ENCODE measurements at places on chromosomes 2 and 18.

DNA sequence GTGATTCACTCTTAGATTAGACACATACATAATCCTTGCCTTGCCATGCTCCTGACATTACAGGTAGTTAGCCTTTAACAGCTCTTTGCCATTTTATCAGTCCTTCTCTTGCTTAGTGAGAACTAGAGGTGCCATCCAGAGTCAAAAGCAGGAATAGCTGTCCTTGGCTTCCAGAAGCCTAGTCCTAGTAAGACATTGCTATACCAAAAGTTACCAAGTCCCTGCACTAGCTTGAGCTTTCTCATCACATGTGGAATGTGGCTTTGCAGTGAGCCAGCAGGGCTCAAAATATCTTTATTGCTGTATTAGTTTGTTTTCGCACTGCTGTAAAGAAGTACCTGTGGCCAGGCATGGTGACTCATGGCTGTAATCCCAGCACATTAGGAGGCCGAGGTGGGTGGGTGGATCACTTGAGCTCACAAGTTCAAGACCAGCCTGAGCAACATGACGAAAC lies 104.7 kb upstream of the NOSTRIN start:
- DNase-seq = no peak

DNA sequence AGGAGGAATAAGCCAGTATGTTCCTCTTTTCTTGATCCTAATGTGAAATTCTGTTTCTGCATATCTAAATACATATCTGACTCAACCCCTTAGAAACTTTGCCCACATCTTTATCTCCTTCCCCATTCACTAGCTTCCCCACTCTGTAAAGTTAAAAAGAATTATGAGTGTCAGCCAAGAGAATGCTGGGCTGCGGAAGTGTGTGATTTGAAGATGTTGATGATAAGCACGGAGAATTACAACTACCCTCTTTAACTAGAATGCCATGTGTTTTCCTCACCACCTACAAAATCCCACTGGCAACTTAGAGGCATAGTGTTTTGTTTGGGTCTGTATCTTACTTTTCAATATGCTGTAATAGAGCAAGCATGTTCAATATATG lies 490.4 kb upstream of the FANCL start:
- DNase-seq = no peak

DNA sequence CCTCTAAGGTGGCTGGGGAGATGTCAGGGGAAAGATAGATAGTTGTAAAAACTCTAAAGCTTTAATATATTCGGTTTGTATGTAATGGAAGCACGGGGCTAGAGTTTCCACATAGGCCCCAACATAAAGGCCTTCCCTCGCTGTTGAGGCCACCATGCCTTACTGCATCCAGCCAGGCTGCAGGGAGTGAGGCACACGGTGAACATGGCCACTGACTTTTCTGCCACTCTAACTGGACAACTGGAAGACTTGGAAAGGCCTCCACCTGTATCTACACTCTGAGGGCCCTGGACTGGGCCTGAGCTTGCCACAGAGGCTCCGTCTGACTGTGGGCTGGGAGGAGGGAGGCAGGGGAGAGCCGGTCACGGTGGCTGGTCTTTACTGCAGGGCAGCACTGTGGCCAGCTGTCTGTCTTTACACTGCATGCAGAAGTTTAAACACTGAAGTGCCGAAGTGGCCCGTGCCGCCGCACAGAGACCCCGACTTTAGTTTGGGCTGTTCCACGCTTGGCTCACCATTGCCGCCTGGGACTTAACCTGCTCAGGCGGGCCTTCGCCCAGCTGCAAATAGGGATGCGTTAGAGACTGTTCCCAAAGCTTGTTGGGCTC lies 66.7 kb downstream of the EMILIN2 start:
- no peak for DNase-seq

- no peak for DNase-seq
Measured at GRCh38 chr2:8006181-8006580, 675.7 kb upstream of the ID2 start.

- DNase-seq = no peak
Measured at GRCh38 chr18:69257861-69258458, 142.7 kb upstream of the DOK6 start.

DNA sequence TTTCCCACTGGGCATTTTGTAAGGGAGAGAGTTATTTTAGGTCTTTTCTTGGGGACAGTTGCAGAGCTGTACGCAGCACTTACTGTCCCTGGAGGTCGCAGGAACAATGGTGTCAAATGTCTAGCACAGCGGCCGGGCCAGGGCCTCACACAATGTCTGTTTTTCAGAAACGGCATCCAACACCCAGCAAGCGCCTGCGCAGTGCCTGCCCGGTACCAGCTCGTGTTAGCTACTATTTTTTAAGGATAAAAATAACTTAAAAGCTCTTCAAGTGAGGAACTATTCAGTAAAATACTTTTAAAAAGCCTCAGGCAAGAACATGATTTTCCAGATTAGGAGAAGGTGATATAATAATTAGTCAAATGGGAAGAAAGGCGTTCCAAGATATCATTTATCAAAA lies 90.0 kb downstream of the MBP start:
- no peak for DNase-seq

DNA sequence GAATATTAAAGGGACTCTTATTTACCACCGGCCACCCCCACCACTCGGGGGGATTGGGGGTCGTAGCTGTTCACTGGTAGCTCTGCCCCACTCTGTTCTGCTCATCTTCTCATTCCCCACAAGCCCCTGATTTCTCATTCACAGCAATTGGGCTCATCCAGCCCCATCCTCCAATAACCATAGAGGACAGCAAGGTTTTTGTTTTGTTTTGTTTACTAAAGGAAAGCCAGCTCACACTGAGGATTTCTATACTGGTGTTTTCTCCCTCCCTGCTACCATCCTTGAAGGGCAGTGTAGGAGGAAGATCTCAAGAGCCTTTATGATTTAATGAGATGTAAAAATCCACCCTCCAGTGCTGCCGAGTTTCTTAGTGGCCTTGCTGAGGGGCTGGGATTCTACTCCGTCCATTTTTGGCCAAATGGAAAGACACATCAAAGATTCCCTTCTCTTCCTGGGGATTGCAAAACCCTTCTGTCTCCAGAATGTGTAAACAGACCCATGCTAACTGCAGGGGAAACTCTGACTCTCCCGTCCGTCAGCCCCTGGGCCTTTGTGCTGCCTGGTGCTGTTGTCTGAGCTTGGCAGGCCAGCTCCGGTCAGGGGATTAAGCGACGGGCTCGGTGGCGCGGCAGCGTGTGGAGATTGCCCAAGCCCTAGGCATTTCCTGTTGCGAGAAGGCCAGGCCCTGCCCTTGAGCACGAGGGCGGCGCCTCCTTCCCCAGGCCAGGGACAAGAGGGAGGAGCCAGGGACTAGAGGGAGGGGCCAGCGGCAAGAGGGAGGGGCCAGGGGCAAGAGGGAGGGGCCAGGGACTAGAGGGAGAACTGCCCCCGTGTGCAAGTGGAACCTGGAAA lies 165.0 kb downstream of the ANTXR1 start:
- DNase-seq = peak; percentile 26

- DNase-seq = no peak
Measured at GRCh38 chr2:67216103-67216502, 181.0 kb upstream of the ETAA1 start.

- no peak for DNase-seq
Measured at GRCh38 chr18:58258692-58259342, 214.8 kb downstream of the NEDD4L start.

DNA sequence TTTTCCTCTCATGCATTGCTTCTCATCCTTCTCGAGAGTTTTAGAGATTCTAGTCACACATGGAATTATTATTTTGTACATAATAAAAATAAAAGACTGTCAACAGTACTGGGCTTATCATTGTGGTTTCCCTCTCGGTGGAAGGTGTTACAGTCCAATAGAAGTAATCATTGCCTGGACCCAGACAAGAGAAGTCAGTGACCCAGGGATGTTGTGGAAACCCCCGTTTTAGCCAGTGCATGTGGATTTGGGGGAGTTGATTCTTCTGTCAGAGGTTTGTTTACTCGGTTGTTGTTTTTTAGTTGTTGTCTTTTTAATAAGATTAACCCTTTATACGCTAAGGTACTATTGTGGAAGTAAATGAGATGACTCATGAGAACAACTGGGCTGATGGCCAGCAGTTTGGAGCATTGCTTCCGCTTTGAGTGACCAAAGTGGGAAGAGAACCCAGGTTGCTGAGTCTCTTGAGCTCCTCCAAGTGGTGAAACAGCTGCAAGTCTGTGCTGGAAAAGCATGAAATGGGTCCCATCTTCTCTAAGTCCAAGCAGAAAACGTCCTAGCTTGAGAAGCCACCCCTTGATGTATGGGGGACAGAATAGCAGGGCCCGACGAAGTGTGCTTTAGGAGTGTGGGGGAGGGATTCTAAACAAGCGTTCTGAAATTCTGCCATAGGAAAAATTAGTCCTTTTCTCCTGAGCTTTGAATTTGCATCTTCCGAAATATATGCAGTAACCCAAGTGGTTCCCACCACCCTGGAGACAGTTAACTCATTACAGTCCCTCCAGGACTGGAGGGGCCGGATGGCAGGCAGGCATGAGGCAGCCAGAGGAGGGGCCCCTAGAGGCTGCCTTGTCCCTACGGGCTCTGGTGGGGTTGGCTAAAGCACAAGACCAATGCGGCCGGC lies 61.8 kb upstream of the GPR45 start:
- peak; percentile 15 for DNase-seq

GRCh38 chr2:210315015-210315788 lies at the start of gene MYL1:
TSS of gene MYL1 (minus strand) at chr2:210315174. CDS start at chr2:210315042, 132 bp downstream.
- DNase-seq = no peak

DNA sequence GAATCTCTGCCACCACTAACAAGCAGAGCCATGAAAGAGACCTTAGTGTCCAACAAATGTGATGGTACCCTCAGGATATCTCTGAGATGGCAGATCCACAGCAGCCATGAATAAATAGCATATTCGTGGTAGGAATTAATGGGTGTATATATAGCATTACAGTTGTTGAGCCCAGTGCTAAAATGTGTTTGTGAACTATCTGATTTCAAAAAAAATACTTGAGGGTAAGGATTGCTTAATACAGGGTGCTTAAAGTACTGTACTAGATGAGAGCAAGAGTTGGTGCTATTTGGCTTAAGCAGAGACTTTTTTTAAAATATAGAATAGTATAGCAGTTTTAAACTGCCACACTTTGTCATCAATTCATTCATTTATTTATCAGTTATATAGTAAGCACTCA lies 101.5 kb upstream of the GALNT5 start:
- DNase-seq = no peak

DNA sequence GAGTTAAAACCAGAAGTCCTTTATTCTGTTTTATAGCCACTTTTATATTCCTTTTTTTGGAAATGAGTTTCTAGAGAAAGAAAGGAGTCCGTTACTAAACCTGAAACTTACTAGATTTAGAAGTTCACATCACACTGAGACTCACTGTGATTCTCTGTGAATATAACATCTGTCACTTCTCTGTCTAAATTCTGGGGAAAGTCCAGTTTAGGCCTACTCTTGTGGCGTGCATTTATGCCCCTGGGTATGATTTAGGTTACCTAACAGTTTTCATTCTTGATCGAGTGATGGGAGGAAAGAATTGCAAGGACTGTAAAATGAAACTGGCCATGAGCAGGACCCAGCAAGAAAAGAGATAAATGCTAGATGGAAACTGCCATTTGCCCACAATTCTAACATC lies 449.6 kb downstream of the SPAG16 start:
- no peak for DNase-seq

DNA sequence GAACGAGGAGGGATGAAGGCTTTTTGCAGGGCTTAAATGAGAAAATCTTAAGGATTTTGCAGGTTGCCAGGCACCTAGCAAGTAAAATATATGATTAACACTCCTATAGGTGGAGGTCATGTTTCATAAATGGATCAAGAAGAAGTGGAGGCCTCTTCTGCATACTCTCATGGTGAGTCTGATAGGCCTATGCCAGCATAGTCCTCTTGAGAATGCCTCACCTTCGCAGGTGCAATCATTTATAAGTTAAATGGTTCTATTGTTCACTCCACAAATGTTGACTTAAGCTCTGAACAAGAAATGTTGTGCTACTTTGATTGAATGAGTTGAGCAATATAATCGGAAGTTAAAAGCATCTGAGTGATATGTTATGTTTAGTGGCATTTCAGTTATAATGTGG lies 12.1 kb downstream of the LRRTM1 start:
- no peak for DNase-seq

GRCh38 chr2:207478572-207478971 lies 51.2 kb upstream of the CREB1 start:
- DNase-seq = no peak

DNA sequence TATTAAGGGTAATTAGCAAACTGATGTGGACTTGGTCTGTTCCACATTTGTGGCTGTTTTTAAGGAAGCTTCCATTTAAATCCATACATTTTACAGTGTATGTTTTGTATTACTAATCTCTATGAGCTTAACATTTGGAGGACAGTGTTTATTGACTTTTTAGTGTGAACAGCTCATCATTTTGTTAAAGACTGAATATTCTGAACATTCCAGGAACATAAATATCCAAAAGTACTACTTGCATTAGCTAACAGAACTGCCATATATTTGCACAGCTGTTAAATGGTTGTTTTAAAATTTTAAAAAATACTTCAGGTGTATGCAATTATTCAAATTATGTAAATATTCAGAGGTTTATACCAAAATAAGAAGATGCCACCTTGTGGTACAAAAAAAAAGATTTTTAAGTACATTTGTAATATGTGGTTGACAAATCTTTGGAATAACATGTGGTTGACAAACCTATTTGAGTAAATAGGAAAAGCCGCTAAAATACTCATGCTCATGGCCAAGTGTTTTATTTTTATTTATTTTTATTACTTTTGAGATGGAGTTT lies 439.7 kb upstream of the FANCL start:
- DNase-seq = no peak

GRCh38 chr2:237474442-237474911 lies 12.6 kb upstream of the MLPH start:
- DNase-seq = no peak

DNA sequence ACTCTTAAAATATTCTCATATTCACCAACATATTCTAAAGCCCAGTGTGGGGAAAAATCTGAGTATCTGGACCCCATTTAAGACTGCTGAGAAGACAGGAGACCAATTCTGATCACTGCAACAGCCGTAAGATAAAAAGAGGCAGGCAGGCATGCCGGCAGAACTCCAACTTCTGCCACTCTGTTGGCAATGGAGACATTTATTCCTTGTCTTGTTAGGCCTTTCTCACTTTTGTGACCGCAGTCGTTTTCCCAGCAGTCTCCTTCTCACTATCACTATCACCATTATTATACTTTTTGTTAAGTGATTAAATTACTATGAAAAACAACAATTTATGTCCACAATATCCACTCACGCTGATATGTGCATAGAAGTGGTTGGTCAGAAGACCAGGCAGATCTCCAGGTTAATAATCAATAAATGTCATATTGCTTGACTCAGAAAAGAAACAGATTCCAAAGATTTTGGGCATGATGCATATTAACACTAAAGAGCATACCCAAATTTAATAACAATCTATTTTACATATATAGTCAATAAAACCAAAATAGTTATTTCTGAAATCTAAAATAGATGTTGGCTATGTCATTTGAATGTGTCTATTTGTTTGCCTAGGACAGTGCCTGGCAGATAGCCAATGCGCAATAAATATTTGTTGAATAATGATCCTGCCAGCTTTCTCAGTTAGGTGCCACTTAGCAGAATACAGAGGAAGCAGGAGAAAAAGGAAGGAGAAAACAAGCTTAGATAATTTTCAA lies 38.2 kb downstream of the SESTD1 start:
- no peak for DNase-seq

GRCh38 chr2:1972948-1973347 lies 228.6 kb upstream of the PXDN start:
- no peak for DNase-seq
